Stimulated activated CD8-positive, alpha-beta memory T cell treated with anti-CD3 and anti-CD28 coated beads, Interleukin-4, amount 100 ng/mL, for 1 hour (primary cell): ENCODE measurements at places on chromosomes 16 and 17.

DNA sequence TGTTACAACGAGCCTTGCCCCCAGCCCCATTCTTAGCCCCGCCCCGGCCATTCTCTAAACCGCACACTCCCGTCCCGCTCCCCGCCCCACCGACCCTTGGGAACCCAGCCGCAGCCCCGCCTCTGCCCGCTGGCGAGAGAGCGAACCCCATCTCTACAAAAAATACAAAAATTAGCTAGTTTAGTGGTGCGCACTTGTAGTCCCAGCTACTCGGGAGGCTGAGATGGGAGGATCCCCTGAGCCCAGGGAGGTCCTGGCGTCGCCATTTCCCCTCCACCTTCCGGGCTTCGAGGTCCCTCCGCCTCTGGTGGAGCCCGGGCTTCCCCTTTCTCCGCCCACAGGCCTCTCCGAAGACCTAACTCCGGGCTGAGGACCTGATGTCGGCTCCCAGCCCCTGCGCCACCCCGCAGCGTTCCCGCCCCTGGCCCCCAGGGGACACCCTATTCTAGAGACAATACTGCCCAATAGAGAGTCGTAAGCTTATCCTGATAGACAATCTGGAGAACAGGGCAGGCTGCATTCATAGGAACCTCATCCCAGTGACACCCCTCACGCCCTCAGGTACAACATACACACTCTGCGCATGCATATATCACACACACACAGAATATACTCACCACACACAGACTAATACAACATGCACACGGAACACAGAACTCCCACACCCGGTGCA lies 480 bp upstream of the PROCA1 start:
- no peak for DNase-seq

DNA sequence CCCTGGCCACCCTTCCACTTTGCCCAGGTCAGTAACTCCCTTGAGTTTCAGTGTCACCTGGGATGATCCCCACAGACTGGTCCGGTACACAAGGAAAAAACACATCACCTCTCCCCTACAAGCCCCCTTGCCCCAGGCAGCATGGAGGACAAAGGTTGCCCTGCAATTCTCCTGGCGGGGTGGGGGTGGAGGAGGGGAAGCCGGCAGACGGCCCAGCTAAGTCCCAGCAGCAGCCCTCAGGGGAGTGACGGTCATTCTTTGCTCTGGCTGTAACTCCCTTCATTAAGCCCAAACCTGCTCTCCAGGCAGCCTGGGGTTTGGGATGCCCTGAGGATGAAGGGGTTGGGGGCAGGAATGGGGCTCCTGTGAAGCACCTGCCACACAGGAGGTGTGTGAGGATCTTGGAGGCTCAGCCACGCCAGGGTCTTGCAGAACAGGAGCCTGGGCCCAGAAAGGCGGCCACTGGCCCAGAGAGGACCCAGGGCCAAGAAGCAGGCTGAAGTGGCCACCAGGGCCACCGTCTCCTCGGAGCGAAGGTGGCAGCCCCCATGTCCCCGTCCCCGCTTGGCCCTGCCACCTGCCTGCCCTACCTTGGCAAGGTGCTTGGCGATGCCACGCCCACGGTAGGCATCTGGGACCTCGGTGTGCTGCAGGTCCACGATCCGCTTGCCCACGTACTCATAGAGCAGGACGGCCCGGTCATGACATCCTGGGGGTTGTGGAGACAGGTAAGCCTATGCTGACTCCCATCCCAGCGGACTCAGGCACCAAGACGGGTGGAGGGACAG lies 9.5 kb downstream of the NATD1 start:
- DNase-seq, result no peak

GRCh38 chr16:24834459-24835335 lies 11.1 kb upstream of the SLC5A11 start:
- no peak for DNase-seq

DNA sequence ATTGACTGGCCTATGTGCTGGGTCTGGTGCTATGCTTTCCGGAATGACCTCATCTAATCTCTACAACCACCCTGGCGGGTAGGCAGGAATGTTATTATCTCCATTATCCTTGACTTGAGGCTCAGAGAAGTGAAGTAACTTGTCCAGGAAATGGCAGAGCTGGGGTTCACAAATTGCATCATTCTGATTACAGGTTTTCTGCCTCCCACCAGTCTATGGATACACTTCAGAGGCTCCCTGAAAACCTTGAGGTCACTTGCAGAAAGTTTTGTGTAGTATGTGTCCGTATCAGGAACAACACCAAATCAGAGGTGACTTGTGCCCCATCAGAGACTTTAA lies 19.1 kb downstream of the NOD2 start:
- DNase-seq, result no peak

DNA sequence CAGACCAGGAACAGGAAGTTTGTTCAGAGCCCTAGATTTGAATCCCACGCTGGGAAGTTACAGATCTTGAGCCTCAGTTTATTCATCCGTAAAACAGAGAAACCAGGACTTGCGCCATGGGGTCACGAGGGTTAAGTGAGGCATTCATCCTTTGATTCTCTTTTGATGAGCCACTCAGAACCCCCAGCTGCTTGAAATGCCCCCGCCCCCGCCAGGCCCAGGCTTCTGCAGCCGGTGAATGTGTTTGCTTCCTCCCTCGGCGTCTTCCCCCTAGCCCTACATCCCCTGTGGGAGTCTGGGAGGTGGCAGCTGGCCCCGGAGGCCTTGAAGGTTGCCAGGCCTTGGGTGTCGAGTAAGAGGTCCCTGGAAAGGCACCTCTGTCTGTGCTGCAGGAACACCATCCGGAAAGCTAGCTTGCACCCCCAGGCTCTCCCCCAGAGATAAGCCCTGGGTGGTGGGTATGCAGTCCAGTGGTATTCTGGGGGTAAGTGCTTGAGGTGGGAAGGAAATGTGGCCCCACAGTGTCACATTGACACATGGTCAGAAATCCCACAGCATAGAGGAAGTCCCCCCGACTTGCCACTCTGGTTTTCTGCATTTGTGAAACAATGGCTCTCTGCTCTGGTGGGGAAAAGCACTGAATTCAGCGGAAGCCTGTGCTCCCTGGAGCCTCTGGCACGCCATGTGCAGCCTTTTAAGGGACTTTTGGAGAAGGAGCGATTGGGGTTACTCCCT lies 14.9 kb downstream of the IRF8 start:
- DNase-seq, result no peak

GRCh38 chr17:18377437-18378204 lies at the start of gene EVPLL:
EVPLL (plus strand) TSS chr17:18377778; CDS start chr17:18380938, 3,160 bp downstream.
- DNase-seq, result no peak
